NCI-H1105 treated with DMSO at 0.1 percent for 48 hours (cell line): ENCODE measurements at places on chromosomes 7 and 10.

DNA sequence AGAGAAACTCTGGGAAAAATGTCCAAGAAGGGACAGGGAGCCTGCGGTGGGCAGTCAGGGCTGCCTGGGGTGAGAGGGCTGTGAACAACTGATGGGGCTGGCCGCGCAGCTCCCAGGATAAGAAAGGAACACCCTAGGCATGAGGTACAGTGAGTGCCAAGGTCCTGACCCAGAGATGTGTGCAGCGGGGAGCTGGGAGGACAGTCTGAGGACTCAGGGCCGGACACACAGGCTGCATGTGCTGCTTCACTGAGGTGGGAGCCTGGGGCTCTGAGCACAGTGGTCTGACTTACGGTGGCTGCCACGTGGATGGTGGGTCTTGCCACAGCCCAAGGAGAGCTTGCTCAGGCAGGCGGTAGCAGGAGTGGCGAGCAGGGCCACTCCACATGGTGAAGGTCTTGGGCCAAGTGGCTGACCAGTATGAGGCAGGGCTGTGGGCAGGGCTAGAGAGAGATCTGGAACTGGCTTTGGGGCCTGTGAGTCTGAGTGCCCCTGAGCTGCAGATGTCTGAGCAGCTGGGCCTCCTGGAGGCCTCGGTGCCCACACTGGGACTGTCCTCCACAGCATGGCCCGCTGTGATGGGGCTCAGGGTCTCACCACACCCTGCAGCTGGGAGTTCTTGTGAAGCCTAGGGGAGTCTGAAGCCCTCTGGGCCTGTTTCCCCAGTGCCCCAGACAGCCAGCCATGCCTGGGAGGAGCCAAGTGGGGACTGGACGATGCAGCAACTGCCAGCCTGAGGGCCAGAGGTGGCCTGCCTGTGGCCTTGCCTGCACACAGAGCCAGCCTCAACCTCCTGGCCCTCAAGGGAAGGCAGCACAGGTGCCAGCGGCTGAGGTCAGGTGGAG lies 60.3 kb downstream of the RASGEF1A start:
- no peak for DNase-seq

- no peak for DNase-seq
These were observed 31.6 kb downstream of the HOXA1 start for GRCh38 chr7:27064159-27064558.

- no peak for DNase-seq
These were observed 51.7 kb downstream of the DIP2C start for GRCh38 chr10:637771-638195.

- DNase-seq: no peak
These were observed 295.4 kb downstream of the PRPF18 start for GRCh38 chr10:13882119-13882711.

GRCh38 chr7:112192236-112193154 lies 13.7 kb downstream of the DOCK4 start:
- no peak for DNase-seq

DNA sequence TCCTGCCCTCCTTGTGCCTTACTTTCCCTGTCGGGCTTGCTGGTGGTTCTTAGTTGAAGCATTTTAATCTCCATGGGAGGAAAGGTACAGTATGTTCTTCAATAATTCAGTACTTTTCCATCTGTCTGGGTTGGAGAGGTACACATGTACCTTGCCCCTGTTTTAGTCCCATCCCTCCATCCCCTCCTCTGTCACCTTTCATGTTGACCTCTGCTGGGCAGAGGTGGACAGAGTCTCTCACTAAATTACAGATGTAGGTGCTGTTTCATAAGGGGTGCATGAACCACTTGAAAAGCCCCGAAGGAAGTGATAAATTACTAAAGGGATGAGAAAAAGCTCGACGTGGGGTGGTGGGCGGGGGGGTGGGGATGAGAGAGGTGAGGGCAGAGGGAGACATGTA lies 5.4 kb downstream of the AGFG2 start:
- DNase-seq: no peak

DNA sequence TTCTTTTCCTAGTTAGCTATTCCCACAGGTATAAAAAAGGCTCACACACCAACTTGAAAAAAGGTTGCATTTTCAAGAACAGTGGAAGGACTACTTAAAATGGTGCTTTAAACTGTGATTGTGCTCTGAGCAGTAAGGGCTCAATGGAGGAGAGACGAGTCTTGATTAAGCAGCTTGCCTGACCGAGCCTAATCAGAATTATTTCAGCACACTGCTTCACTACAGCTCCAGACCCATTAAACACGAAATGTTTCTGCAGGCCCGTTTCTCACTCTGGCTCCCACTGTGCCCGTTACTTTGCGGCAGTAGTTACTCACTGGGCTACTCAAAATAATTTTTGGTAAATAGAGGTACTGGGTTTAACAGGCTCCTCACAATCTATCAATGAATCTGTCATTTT lies 126.0 kb downstream of the NRCAM start:
- no peak for DNase-seq

DNA sequence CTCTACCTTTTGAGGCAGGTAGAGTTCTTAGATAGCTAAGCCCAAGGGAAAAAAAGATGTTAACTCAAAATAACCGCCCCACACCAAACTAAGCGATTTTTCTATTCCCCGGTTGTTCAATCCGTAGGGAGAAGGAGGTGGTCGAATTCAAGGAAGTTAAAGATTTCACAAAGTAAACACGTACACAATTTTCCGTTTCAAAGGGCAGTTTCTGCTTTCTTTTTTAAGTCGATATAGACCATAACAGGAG lies 842 bp downstream of the KBTBD2 start:
- DNase-seq: no peak

- peak; percentile 45 for DNase-seq
These were observed 47.6 kb upstream of the ITGB1 start for GRCh38 chr10:33005322-33006301.

- no peak for DNase-seq
These were observed 60.3 kb downstream of the PRKAR2B start for GRCh38 chr7:107104801-107105200.

DNA sequence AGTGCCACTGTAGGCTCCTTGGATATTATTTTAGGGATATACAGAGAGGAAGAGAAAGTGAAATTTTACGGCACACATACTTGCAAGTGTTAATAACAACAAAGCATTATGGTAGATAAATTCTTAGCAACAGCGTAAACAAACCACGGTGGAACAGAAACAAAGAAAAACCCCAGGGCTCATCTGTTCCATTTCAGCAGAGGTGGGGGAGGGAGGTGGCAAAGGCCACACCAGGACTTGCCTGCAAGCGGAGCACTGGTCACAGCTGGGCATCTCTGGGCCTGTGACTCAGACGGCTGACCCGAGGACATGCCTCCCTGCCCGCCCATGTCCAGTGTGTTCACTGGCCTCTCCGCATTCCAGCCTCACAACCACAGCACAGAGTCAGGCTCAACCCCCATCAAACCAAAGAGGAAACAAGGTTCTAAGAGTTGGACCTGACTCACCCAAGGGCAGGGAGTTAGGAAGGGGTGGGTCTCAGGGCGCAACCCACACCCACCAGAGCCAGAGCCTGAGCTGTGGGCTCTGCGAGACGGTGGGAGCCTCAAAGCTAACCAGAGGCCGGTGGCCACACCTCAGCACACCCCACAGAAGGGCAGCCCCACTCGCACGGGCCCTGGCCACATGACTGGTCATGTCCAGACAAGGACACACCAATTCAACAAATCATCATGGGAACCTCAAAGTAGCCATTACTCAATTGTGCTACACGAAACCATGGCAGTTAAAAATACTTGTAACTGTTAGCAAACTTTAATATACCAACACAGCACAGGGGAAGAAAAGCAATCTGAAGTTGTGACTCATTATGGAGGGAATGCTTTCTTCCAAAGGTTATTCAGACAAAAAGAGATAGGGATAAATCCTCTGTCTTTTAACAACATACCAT lies 10.7 kb downstream of the ESYT2 start:
- no peak for DNase-seq

DNA sequence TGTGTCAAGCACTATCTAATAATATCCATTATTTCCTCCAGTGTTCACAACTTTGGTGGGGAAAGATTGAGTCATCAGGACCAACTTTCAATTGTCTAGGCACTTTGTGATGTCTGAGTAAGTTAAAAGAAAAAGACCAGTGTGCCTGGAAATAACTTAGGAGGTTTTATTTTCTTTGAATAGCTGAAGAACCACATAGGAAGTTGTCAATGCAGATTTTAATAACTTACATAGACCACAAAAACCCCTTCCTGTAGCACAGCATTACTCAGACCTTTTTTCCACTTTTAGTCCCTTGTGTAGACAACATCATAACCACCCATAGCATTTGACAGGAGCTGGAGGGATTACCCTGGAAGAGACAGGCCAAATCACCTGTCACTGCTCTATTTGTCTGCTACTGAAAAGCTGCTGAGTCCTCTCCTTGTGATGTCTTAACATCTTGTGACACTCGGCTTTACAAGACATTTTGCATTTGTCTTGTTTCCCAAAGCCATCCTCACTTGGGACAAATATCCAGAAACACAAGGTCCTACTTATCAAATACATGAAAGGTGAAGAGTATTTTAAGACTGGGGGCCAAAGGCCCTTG lies 241.5 kb upstream of the PTER start:
- no peak for DNase-seq

- DNase-seq: no peak
These were observed 566.9 kb downstream of the DNAJB6 start for GRCh38 chr7:157903710-157904109.

DNA sequence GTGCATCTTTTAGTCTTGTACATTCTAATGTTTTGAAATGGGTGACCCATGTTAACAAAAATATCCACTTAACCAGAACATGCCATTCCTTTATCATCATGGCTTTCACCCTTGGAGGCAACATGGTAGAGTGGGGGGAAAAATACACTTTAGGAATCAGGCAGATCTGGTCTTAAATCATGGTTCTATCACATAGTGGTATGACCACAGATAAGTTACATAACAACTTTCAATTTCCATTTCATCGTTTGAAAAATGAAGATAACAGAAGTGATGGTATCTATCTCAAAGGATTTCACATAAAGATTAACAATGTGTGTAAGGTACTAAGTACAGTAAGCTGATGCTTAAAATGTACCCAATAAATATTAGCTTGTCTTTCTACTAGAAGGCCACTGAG lies 19.0 kb downstream of the TMEM168 start:
- DNase-seq: no peak

DNA sequence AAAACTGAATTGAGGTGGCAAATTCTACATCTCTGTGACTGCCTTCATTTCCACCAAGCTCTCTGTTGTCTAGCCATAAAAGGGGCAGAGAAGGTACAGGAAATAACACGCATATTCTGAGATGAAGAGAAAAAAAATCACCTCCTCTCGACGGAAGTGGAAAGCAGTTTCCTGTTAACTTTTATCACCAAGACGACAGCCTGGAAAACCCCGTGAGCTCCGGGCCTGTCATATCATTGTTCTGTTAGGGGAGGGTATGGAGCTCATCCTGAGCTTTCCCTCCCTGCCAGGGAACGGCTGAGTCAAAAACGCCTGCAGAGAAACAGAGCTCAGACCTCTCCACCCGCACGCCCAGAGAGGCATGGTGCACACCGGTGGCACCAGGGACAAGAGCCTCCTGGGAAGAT lies 200.3 kb downstream of the PRPF18 start:
- DNase-seq: no peak

DNA sequence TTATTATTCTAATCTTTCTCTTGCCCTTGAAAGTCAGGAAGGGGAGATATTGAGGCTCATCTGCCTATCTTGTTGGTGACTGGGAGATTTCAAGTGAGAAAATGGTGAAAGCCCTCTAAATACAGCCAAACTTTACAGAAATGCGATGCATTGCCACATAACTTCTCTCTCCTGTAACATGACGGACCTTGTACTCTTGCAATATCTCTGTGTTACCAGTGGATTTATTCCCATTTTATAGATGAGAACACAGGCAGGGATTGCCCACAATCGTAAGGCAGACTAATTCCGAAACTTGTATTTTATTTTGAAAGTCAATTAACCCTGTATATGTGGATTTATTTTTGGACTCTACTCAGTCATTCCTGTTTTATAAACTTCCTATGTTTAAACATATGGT lies 57.3 kb upstream of the MPP7 start:
- no peak for DNase-seq

DNA sequence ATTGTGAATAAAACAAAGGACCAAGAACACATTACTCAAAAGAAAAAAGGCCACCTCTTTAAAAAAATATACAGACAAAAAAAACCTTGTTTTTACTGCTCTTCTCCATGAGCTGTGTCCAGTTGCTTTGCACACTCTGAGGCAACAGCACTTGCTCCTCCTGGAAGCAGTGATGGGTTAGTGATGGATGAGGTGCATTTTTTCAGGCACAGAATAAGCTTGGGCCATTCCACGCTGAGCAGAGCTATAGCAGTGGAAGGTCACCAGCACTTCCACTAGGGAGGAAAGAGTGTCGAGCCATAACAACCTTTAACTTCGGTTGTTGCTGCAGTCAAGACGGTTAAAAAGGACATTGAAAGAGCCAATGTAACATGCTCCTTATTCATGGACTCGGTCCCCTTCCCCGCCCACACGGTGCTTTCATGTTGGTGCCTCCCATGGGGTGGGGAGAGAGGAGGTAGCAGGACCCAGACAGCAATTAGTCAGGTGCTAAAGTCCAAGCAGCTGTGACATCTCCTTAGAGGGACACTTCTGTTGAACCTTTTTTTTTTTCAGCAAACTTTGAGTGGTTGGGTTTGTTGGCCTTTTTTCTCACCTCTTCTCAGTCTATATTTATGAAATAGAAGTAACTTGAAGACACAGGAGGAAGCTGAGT lies 136.5 kb upstream of the ADARB2 start:
- DNase-seq: no peak

GRCh38 chr10:133307776-133308420 lies 774 bp downstream of the TUBGCP2 start:
- peak; percentile 52 for DNase-seq

GRCh38 chr10:80177781-80178636 lies 27.3 kb downstream of the ANXA11 start:
- DNase-seq: no peak

DNA sequence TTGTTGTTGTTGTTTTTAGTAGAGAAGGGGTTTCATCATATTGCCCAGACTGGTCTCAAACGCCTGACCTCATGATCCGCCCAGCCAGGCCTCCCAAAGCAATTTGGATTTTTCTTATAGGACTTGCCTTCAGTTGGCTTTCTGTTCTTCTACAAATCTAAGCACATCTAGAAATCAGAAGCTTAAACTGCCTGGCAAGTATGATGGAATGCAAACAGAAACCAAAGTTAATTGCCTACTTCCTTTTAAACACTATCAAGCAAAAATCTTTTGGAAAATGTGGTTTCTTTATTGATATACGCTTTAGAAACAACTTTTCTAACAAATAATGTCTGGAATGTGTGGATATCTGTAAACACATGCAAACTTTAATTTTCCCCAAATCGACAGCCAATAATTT lies 64.9 kb downstream of the USP6NL start:
- DNase-seq: no peak

- no peak for DNase-seq
These were observed 26.1 kb downstream of the ANXA8 start for GRCh38 chr10:47457826-47458225.

DNA sequence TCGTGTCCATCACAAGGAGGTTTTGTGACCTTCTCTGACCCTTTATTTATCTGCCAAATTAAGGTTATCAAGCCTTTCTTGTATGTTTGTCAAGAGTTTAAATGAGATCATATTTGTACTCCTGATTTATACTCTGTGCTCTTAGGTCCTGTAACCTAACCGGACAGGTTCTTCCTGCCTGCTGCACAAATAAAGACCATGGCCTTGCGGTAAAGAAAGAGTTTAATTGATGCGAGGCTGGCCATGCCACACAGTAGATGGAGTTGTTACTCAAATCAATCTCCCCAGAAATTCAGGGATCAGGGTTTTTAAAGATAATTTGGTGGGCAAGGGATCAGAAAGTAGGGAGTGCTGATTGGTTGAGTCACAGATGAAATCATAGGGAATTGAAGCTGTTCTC lies 79.5 kb upstream of the LRGUK start:
- DNase-seq: no peak

- no peak for DNase-seq
These were observed 1.6 kb downstream of the CAPZA2 start for GRCh38 chr7:116863936-116864500.
